ENCODE measurements at places on chromosomes 5 and 9.

GRCh38 chr9:110731437-110732028 lies 62.9 kb downstream of the MUSK start:
- DNase-seq = no peak

- DNase-seq = no peak
These were observed 12.5 kb upstream of the CHD1 start for GRCh38 chr5:98941131-98941883.

- no peak for DNase-seq
These were observed 109.0 kb downstream of the GABBR2 start for GRCh38 chr9:98599566-98600216.

DNA sequence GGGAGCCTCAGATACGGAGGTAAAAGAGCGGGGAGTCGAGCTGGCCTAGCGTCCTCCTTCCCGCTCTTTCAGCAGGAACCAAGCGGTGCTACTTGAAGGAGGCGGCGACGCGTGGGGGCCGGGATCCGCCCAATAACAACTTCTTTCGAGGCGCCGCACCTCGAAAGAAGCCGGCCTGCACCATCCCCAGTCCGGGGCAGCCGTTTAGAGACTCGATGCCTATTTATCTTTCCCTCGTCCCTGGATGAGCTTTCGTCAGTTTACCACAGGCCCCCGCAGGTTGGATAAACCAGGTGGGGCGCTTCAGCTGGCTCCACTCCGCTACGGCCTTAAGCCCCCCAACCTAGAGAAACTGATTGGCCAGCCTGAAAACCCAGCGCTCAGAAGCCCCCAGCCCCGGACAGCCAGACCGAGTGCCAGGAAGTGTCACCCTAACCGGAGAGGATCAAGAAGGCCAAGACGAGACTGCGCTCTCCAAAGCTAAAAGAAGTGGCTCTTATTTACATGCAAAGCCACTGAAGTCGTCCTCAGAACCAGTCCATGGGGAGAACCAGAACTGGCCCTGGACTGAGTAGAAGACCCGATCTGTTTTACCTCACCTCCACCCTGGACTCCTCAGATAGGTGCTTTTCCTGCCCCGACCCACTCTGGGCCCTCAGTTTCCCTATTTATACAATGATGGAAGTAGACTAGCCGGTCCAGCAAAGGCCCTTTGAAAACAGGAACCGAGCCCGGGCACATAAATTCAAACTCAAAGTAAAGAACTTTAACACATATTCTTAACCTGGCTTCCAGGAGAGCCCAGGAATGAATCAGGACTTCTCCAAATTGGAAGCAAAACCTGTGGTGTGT lies 1.4 kb downstream of the HAND1 start:
- no peak for DNase-seq

GRCh38 chr5:159772698-159773061 lies 143.6 kb upstream of the ADRA1B start:
- no peak for DNase-seq

DNA sequence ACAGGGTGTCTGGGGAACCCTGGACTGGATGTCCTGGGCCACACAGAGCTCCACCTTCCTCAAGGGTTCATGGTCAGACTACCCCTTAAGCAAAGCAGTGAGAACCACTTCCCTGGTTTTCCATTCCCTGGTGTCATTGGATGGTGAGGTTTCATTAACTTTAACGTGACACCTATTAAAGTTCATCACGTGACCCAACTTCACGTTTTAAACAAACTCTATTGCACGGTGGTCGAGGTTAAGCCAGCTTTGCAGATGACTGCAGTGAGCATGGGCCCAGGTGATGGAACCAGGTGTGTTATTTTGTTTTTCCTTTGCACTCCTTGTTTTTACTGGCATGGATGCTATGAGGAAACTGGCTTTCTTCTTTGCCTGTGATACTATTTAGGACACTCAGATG lies 385.7 kb upstream of the IRX1 start:
- DNase-seq = no peak

- no peak for DNase-seq
These were observed 1312.0 kb upstream of the WWC1 start for GRCh38 chr5:166979307-166979895.

- DNase-seq = no peak
These were observed 169.7 kb downstream of the GLIS3 start for GRCh38 chr9:4130166-4130565.

GRCh38 chr5:151016700-151017099 lies 3.7 kb upstream of the GPX3 start:
- DNase-seq = no peak

DNA sequence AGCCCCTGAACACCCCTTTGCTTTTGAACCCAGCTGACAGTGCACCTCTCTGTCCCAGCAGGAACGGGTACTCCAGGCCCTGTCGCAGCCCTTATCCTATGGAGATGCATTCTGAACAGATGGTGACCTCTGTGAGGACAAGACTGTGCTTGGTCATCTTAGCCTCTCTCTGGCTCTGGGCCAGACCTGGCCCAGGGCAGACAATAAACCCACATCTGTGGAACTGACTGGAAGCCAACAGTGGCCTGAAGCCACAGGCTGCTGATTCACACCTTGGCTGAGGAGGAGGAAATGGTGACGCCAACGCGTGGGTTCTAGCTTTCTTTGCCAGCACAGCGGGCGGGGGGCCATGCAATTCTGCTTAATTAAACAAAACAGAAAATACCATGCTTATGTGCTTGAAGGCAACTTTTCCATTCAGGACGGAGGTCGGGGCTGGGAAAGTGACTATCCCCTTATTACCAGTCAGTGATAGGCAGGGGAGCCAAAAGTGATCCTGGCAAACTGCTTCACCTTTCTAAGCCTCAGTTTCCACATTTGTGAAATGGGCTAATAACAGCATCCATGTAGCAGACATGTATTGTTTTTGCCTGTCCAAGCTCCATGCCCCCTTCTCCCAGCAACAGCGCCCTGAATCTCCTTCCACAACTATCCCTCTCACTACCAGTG lies 10.8 kb downstream of the SH3PXD2B start:
- no peak for DNase-seq

DNA sequence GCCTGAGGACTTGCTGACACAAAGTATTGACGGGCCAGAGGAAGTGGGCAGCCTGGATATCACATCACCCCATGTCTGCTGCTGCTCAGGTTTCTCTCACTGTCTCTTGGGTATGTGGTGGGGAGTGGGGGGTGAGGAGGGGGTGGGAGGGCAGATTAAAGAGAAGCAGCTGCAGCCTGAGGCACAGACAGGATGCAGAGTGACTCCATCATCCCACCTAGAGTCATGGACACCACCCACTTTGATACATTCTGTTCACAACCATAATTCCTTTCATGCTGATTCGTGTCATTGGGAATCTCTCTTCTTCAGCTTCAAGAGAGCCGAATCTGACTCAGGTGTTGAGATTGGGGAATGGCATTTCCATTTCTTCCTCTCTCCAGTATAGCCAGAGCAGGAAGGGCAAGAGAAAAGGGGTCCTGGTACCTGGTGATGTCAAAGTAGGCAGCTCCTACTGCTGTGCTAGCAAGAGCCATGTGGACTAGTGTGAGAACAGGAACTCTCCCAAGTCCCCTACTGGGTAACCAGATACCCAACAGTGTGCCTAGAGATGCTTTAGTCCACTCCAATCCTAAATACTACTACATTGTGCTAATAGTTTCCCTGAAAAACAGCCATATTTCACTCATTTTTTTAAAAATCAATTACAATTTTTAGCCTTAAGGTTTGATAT lies 22.4 kb downstream of the GRAMD2B start:
- DNase-seq = no peak

DNA sequence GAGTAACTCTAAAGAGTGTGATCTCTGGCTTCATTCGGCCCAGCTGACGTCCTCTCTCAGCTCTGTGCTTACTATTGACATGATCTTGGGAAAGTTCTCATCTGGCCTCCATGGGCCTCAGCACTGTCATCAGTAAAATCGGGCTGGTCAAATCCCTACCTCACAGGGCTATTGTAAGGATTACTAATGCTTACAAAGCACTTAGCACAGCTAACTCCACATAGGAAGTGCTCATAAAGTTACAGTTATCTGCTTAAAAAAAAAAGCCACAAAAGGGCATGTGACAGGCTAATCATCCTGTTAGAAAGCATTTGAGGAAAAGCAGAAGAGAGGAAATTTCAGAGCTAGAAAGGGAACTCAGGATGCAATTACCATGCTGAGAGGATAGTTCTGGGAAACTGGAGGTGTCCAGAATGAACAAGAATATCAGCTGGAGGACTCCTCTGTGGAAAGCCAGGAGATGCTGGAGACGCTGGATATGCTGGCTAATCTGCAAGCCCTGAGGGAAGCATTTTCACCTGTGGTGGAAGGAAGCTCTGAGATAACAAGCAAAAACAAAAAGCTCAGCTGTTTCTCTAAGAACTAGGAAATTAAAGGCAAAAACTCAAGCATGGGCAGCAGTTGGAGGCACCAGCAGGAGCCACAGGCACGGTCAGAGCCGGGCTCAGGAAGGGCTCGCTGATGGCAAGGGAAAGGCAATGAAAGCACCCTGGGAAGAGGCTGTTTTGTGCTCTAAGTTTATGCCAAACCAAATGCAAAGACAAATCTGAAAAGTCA lies 4.4 kb upstream of the BHMT start:
- no peak for DNase-seq

GRCh38 chr5:89168766-89169165 lies 285.8 kb upstream of the MEF2C start:
- no peak for DNase-seq

DNA sequence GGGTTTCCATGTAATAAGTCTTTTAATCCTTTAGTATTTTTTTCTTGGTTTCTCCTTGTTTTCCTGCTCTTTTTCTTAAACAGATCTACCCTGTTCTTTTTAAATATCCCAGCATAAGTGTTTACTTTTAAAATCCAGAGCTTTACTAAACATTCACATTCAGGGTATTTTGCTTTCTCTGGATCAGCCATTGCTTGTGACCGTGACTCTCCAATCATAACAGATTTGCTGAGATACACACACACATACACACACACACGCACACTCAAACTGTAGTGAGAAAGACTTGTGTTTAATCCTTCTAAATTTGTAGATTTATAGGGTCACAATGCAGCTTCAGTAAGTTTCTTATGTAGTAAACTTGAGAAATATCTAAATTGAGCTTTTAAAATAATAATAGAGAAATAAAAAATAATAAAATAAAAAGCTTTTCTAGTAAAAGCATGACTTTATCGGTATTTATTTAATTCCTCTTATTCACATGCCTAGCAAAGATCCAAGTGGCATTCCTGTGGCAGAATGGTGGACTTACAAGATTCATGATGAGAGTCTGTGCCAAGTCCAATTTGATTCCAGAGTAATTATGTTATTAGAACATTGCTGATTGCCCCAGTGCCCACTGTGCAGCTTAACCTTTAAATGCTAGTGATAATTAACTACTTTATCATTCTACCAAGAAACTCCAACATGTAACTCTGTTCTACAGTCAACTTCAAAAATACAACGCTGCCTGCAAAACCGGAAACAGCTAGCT lies 129.0 kb downstream of the TLE4 start:
- DNase-seq = no peak

DNA sequence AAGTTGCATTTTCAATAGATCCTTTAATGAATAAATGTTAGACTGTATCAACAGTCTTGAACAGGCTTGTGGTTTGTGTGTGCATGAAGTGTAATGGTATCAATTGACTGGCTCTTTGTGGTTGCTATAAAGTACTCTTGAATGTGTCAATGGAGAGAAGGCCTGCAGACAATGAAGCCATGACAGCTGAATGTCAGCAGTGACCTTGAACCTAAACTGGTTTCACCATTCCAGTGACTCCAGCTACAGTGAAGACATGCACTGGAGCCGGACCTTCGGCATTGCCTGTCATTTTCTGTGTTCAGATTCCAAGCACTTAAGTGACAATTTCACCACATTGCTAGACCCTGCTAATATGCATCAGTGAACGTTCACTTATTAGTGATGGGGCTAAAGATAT lies 276.0 kb upstream of the TMEM161B start:
- no peak for DNase-seq

DNA sequence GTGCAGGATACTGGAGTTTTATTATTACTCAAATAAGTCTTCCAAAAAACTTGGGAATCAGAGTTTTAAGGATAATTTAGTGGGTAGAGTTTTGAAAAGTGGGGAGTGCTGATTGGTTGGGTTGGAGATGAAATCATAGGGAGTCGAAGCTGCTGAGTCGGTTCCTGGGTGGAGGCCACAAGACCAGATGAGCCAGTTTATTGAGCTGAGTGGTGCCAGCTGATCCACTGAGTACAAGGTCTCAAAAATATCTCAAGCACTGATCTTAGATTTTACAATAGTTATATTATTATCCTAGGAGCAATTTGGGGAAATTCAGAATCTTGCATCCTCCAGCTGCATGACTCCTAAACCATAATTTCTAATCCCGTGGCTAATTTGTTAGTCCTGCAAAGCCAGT lies 804.9 kb upstream of the SEMA6A start:
- no peak for DNase-seq

DNA sequence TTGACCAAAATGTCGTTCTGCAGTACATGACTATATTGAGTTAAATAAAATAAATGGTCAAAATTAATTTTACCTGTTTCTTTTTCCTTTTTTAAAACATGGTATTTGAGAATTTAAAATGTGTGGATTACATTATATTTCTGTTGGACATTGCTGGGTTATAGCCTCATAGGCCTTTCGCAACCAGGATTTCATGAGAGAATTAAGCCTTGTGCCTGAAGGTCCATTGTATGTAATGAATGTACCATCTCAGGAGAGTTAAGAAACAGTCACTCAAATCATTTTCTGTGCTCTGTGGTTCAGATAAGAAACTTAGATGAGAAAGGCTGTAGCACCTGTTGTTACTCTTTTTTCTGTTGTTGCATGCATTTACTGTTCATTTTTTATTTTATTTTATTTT lies 103.5 kb downstream of the ANGPTL2 start:
- no peak for DNase-seq

DNA sequence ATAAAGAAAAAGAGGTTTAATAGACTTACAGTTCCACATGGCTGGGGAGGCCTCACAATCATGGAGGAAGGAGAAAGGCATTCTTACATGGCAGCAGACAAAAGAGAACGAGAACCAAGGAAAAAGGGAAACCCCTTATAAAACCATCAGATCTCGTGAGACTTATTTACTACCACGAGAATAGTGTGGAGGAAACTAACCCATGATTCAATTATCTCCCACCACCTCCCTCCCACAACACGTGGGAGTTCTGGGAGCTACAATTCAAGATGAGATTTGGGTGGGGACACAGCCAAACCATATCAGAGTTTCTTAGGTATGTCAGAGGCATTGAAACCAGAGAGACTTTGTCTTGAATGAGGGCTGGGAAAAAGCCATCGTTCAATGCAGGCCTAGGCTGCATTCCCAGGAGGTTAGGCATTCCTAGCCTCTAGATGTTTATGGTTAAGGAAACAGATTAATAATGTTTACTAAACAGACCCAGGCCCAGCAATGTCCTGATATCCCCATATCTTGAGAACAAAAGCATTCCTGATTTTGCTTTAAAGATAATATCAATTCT lies 7.5 kb upstream of the PAIP1 start:
- no peak for DNase-seq

DNA sequence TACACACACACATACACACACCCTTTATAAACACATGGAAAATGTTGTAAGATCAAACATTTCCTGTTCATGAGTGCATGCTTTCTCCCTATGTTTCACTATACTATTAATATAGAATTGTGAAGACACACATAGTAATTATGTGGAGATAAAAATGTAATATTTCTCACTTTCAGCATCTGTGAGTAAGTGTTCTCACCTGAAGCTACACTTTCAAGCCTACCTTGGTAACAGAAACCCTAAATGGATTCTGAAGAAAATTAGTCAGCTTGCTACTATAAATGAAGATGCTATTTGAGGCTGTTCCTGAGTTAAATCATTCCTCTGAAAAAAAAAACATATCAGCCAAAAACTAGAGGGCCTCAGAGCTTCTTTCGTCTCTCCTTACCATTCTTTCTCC lies 81.1 kb upstream of the GNA14 start:
- no peak for DNase-seq

Measured in renal cortex interstitium (tissue), 15 donors.